ENCODE measurements at places on chromosomes 2 and 18.

DNA sequence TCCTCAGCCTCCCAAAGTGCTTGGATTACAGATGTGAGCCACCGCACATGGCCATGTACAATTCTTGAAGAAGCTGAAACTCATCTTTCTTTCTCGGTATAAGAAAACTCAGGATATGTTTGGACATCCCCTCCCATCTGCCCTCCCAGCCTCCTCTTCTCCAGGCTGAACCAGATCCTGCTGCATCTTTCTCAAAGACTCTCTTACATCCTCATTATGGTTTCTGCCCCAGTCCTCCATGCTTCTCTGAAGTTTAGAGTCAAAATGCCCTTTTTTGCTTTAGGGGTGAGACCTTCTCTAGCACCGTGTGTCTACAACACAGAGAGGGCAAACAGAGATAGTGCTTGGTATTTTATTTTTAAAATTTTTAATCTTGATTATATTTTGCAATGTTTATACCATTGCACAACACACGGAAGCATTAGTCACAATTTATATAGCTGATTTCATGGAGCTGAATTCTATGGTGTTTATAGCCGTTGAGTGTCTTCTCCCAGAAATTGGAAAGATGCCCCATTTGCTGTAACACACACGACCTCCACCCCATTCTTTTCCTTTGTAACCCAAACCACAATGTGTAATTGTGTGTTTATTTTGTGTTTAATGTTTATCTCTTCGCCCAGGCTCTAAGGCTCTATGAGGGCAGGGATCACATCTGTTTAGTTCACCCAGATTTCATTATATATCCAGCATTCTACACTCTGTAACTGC, 206.0 kb upstream of the TNP1 start:
- no peak for DNase-seq

GRCh38 chr2:160224060-160224459, 24.0 kb upstream of the ITGB6 start:
- DNase-seq = no peak

DNA sequence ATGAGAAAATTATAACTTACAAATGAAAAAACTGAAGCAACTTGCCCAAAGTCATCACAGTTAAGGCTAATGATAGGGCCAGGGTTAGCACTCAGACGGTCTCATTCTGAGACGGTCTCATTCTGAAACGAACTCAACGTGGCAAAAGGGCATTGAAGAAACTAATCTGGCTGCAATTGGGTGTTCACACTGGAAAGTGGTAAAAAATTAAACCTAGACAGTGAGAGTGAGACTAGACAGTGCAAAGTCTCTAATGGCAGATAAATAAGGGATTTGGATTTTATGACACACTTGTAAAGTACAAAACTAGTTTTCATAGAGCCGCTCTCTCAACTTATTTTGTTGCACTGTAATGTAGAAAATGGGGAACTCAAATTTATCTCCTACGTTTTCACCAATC, 9.2 kb downstream of the LRPPRC start:
- no peak for DNase-seq

DNA sequence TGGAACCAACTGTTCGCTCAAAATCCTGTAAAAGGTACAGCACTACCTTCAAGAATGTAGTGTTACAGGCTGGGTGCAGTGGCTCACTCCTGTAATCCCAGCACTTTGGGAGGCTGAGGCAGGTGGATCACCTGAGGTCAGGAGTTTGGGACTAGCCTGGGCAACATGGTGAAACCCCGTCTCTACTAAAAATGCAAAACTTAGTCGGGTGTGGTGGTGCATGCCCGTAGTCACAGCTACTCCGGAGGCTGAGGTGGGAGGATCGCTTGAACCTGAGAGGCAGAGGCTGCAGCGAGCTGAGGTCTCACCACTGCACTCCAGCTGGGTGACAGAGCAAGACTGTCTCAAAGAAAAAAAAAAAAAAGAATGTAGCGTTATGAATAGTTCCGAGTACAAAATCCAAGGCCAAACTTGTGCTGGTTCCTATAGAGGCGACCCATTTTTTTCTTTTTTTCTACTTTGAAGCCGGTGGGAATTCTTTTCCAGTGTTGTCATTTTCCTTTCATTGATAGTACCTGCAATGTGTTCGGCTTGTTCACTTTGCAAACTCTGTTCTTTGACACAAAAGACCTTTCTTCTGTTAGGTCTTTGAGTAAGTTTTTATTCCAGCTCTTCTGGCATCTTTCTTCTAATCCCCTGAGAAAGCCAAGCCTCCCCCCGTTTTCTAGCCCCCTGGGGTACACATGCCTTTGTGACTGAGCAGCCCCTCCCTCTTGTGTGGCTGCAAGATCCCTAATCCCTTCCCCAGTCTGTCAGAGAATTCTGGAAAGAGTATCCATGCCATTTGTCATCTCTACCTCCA, 25.1 kb downstream of the INPP5D start:
- DNase-seq = no peak

- DNase-seq = no peak
Measured at GRCh38 chr2:38498045-38498481, 104.7 kb downstream of the HNRNPLL start.

GRCh38 chr2:128696421-128696820, 377.8 kb upstream of the HS6ST1 start:
- no peak for DNase-seq

GRCh38 chr2:217685255-217685605, 317.6 kb downstream of the TNS1 start:
- no peak for DNase-seq

DNA sequence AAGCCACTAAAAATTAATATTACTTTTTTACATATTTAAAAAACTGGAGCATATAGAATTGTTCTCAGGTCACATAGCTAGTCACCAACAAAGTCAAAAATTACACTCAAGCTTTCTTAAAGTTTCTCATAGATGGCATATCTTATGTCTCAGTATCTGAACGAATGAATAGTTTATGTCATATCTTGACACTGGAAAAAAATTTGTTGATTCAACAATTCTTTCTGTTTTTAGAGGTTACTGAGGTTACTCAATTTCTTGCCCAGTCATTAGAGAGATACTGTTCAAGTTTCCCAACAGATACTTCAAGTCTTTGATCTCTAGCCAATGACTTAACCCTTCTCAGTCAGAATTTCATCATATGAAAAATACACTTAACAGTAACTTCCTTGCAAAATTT, 113.1 kb upstream of the XIRP2 start:
- DNase-seq = no peak

- no peak for DNase-seq
Measured at GRCh38 chr2:191166111-191166755, 15.4 kb upstream of the STAT4 start.

GRCh38 chr2:138335036-138335435, 166.5 kb upstream of the SPOPL start:
- DNase-seq = no peak

- no peak for DNase-seq
Measured at GRCh38 chr2:84991404-84992160, 20.6 kb downstream of the KCMF1 start.

DNA sequence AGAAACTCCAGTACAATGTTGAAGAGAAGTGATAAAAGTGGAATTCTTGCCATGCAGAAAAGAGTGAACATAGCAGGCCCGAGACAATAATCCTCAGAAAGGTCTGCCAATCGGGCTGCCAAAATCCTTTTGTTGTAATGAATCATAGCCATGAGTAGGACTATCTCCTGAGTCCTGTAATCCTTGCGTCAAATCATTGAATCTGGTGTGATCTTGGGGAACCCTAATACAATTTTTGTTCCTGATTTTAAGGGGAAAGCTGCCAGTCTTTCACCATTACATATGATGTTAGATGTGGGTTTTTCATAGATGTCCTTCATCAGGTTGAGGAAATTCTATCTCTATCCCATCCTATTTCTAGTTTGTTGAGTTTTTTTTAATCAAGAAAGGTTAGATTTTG, 2.2 kb downstream of the TPGS2 start:
- no peak for DNase-seq

- no peak for DNase-seq
Measured at GRCh38 chr2:151849413-151850010, 21.3 kb upstream of the ARL5A start.

DNA sequence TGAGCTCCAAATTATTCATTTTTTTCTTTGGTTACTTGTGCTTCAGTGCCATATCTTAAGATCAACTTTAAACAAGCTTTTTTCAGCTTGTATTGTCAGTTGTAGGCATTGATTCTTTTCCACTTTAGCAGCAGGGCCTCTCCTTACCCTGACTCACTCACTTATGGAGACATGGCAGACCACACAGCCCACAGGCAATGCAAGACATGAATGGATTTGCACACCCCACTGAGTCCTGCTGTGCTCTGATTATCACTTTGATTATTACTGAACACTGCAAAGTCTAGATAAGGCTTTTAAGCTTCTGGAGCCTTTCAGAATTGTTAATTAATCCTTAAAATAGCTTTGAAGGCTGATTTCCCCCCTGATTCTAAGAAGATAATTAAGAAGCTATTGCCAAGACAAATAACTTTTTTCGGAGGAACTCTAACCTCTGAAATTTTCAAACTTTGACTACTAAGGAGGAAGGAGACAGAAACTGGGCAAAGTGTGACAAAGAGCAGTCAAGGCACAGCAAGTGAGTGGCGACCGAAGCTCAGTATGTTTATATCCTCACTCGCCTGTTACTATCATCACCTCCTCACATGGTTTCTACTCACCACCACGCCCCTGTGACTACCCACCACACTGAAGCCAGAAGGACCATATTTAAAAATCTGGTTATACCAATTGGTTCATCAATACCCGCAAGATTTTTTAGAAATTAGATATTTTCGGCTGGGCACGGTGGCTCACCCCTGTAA, 43.3 kb downstream of the CACNB4 start:
- no peak for DNase-seq

- DNase-seq = no peak
Measured at GRCh38 chr2:240259201-240259923, 118.9 kb upstream of the OTOS start.

DNA sequence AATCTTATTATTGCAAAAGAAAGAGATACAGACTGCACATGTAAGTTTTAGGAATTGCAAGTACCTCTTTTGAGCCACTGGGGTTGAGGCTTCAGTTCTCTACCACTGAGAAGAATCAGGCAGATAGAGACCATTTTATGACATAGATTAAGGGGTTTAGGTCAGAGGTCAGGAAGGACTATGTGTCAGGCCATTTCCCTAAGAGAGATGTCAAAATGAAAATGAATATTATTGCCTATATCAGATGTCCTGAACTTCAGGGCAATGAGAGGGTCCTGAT, 113.7 kb downstream of the GATA6 start:
- DNase-seq = no peak

DNA sequence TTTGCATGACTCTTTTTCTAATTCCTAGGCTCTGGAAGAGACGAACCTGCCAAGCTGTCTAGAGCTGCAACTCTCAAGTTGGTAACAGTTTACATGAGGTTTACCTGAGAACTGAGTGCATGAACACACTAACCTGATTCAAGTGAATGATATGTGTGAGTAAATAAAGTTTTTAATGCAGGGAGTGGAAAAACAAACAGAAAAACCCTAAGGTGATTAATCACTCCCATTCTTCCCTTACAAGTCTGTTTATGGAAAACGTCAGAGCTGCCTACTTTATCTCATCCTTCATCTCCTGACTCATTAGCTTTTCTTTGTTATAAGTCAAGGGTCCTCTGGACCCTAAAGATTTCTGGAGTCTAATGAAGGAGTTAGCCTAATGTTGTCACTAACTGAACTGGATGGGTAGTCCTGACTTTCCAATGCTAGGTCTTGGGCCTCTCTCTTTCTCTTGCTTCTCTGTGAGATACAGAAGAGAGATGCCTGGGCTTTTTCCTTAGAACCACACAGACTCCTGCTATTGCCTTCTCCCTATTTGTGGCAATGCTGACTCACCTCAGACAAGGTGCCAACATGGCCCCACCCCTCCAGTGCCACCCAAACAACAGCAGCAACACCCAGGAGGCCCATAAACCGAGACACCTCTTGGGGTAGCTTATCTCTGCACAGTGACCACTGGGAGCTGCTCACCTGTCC, 952.4 kb downstream of the EPHA4 start:
- DNase-seq = no peak

GRCh38 chr2:169247211-169247610, 115.1 kb downstream of the LRP2 start:
- no peak for DNase-seq

GRCh38 chr18:9987931-9988330, 74.1 kb downstream of the VAPA start:
- no peak for DNase-seq

DNA sequence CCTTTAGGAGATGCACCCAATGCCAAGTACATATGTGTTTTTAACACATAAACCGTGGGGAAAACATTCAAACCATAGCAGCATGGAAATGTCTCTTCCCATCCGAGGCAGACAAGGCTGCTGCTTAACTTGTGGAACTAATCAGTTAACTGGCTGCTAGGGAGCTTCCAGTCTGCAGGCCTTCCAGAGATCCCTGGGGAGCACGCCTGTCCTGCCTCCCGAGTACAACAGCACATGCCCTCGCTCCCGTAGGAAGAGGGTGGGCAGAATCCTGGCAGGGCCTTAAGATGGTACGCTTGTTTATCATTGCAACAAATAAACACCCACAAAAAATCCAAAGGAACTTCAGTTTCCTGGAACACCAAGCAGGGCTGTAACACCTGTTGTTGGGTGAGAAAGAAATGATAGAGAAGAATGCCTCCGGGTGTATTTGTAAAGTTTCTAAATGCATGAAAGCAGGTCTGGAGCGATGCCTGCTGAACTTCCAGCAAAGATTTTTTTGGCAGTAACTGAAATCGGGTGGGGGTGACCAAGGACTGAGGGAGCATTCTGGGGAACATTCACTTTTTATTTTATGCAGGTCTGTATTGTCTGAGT, 56.2 kb downstream of the EDAR start:
- DNase-seq = no peak

DNA sequence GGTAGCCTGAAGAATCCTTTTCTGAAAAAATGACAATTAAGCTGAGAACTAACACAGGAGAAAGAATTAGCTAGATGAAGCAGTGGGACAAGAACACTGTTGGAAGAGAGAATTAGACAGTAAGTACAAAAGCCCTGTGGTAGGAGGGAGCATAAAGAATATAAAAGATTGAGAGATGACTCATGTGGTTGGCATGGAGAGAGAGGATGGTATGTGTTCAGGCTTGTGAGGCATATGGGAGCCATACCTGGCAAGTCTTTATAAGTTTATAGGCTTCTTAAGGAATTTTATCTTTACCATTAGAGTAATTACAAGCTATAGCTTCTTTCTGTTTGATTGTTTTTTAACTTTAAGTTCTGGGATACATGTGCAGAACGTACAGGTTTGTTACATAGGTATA, 325.0 kb downstream of the ARL6IP6 start:
- no peak for DNase-seq

GRCh38 chr2:233312874-233313273, 5.3 kb downstream of the SAG start:
- DNase-seq = no peak

DNA sequence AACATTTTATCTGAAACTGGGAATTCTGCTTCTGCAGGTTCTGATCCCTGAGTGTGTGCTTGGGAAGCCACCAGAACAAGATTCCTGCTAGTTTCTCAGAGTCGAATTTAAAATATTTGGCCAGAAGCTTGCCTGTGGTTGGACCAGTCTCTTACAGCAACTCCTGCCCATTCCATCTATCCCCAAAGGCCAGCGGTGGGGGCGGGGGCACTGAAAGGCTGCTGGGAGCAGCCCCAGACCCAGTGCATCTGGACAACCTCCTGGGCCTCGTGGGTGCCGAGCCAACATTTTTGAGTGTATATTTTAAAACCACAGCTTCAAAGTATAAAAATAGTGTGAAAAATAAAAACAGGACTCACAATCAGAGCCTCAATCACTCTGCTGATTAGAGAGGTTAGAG, 38.6 kb upstream of the ZFP36L2 start:
- no peak for DNase-seq

Measured in activated T-helper 1 cell treated with Interleukin-2 at 50 U/mL for 16 hours (primary cell).